ENCODE measurements at places on chromosomes 2 and 18. TPM values are rescaled to one million over a fixed set of nuclear protein-coding genes. Genes with fewer than 3 reads are reported as not detected.

The ABCG5 gene
- total RNA-seq = not detected

The ZNF396 gene
- 3.9 TPM for total RNA-seq

The CCDC85A gene
- 12.2 TPM for total RNA-seq

The ACKR3 gene
- 32.4 TPM for total RNA-seq

The CERKL gene
- total RNA-seq = not detected

The GKN2 gene
- not detected for total RNA-seq

The LDLRAD4 gene
- total RNA-seq = 26.8 TPM

The LYPD6B gene
- not detected for total RNA-seq

DNA sequence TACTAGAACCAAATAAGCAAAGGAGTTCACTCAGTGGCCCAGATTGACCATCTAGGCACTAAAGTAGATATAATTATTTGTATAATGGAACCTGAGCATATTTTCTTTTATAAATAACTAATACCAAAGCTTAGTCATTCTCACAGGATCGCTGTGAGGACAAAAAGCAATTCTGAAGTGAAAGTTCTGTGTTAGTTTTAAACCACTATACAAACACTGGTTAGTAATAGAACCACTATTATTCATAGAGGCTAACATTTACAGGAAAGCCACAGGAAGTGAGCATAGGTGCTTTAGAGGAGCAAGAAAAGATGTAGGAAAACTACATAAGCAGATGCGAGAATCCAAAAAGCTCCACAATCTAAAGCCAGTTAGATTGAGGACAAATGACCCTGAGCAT, 364.7 kb downstream of the XIRP2 start:
- DNase-seq = no peak
- H3K4me1 ChIP-seq = no peaks in the 10 kb centered on the region
- no peak overlapping the region for H3K27ac ChIP-seq
- H3K27me3 ChIP-seq = no peaks in the 10 kb centered on the region
- no peaks in the 10 kb centered on the region for H3K36me3 ChIP-seq
- H3K4me3 ChIP-seq = no peak overlapping the region

DNA sequence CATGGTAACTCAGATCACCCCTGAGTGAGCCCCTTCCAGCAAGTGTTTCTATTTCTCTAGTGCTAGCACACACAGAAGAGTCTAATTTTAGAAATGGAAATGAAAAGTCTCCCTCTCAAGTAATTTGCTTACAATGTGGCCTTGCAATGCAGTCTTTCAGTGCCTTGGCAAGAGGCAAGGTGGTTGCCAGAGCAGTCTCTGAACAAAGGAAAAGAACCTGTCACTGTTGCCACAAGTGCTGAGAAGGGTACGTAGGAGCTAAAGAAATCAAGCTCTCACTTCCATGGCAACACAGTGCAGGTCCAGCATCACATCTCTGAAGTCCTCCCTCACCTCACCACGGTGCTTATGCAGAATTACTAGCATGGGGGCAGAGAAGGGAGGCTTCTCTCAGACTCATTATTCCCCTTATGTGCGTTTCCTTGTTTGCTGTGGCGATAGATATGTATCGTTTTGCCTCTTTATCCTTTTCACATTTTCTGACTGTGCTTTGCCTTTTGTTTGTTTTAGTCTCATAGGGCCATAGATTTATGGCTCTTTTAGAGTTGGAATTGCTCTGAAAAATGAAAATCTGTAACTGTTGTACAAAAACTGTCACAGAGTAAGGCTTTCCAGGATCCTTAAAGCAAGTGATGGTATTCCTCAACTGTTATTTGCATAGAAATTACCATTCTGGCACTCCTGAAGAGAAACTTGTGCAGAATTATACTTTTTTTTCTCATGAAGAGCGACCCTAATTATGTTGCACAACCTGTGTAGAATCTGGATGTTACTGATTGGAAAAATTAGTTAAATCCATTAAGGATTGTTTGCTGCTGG, 164.8 kb downstream of the CCDC85A start:
- no peaks in the 10 kb centered on the region for H3K27me3 ChIP-seq
- no peak for DNase-seq
- H3K4me3 ChIP-seq = no peak overlapping the region
- H3K4me1 ChIP-seq = no peaks in the 10 kb centered on the region
- H3K36me3 ChIP-seq = no peaks in the 10 kb centered on the region

DNA sequence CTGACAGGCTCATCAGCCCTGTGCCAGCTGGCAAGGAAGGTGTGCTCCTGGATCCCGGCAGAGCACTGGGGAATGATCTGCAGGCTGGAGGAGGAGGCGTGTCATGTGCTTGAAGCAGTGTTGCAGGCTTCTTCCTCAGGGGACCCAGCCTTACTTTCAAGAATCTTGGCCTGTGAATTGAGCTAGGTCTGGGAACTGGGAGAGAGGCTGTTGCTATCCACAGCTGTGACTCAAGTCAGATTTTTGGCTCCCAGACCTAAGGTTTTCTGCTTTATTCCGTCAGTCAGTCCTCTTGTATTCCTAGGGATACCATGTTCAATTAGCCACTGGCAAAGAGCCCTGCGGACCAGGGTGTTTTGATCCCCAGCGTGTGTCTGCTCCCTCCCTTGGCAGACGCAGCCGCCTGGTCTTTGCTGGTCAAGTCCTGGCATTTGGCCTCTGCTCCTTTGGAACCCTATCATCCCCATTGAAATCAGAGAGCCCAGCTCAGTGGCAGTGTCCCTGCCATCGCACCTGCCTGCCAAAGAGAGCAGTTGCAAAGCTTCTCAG, 32.4 kb downstream of the ASB1 start:
- DNase-seq = peak; percentile 84
- H3K36me3 ChIP-seq = no peaks in the 10 kb centered on the region
- H3K4me1 ChIP-seq = no peaks in the 10 kb centered on the region
- no peaks in the 10 kb centered on the region for H3K27me3 ChIP-seq

GRCh38 chr2:162242586-162243280, 512 bp downstream of the FAP start:
- no peak for DNase-seq
- H3K27ac ChIP-seq = no peak overlapping the region
- H3K36me3 ChIP-seq = no peaks in the 10 kb centered on the region
- H3K4me3 ChIP-seq = peak overlapping the region; percentile 22

DNA sequence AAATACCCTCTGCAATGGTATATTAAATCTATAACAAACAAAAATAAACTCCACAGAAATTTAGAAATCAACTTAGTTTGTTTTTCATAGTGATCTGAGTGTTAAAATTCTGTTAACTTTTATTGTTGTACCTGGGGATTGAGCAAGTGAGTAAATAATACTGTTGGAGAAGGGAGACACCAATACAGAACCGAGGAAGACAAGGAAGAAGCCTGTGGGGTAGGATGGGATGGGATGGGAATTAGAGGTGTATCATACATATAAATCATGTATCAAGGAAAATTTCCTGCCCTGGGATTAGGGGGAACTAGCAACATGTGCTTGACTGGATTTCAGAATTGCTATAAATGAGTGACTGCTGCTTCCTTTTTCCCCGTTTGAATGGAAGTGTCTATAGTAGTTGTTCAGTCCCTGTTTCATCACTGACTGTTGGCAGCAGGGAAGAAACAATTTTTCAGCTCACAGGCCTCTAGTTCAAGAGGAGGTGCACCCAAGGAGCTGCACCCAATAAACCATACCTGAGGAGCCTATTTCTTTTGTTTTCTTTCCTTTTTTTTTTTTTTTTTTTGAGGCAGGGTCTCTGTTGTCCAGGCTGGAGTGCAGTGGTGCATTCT, 53.1 kb downstream of the SP110 start:
- H3K4me3 ChIP-seq = no peak overlapping the region
- H3K4me1 ChIP-seq = no peaks in the 10 kb centered on the region
- no peaks in the 10 kb centered on the region for H3K27me3 ChIP-seq
- DNase-seq = no peak

DNA sequence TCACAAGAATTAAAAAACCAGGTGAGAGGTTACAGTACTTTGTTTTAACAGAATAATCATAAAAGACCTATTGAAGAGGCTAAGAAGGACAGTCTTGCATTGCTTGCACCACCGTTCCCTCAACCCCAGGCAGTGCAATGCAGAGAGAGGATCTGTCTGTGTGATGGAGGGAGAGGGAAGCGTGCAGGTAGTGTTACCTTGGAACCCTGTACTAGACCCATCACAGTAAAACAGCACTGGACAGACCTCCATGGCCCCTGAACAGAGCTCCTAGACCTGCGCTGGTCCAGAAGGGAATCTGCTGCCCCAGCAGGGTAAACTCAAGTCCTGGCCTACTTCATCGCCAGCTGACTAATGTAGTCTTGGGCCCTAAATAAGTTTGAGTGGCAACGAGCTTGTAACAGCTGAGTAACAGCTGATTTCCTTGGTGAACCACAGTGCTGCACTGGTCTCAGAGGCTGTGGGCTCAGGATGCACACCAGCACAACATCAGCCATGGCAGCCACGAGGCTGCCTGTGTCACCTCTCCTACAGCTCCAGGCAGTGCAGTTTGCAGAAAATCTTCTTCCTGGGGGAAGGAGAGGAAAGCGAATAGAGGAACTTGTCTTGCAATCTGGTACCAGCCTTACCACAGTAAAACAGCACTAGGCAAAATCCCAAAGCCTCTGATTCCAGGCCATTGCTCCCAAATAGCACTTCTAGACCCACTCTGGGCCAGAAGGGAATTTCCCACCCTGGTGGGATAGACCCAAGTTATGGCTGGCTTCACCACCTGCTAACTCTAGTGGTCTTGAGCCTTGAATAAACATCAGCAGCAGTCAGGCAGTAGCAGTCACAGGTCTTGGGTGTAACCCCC, 417.2 kb downstream of the CDH7 start:
- no peaks in the 10 kb centered on the region for H3K36me3 ChIP-seq
- no peak for DNase-seq
- no peaks in the 10 kb centered on the region for H3K4me1 ChIP-seq
- H3K27me3 ChIP-seq = no peaks in the 10 kb centered on the region
- no peak overlapping the region for H3K27ac ChIP-seq

- H3K27me3 ChIP-seq = no peaks in the 10 kb centered on the region
- H3K4me3 ChIP-seq = no peak overlapping the region
- no peak for DNase-seq
- H3K36me3 ChIP-seq = peaks cover 31% of the 10 kb centered on the region
Observed at GRCh38 chr18:26473672-26474071, 74.7 kb downstream of the KCTD1 start.

GRCh38 chr2:121167411-121167810, 117.6 kb downstream of the TFCP2L1 start:
- H3K4me1 ChIP-seq = no peaks in the 10 kb centered on the region
- H3K36me3 ChIP-seq = no peaks in the 10 kb centered on the region
- no peak overlapping the region for H3K27ac ChIP-seq
- H3K4me3 ChIP-seq = no peak overlapping the region

- H3K4me1 ChIP-seq = peaks cover 9% of the 10 kb centered on the region
- H3K36me3 ChIP-seq = no peaks in the 10 kb centered on the region
- no peak overlapping the region for H3K4me3 ChIP-seq
Observed at GRCh38 chr2:169739351-169739750, 5.7 kb downstream of the KLHL23 start.

DNA sequence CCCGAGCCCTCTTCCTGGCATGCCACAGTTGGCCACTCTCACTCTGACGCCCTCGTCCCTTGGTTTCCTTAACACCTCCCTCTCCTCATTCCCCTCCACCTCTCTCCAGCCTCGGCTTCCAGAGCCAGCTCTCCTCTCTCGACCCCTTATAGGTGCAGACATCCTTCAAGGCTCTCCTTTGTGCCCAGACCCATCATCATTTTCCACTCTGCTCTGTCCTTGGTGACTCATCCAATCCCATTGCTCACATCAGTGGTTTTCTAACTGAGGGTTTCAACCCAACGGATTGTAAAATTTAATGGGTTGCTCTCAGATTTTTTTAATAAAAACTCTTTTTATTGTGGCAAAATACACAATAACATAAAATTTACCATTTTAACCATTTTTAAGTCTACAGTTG, 6.2 kb downstream of the ST8SIA5 start:
- no peak overlapping the region for H3K4me3 ChIP-seq
- DNase-seq = no peak
- peaks cover 19% of the 10 kb centered on the region for H3K27me3 ChIP-seq
- H3K27ac ChIP-seq = no peak overlapping the region
- no peaks in the 10 kb centered on the region for H3K4me1 ChIP-seq

GRCh38 chr2:9107168-9108025, 99.2 kb upstream of the ASAP2 start:
- H3K36me3 ChIP-seq = no peaks in the 10 kb centered on the region
- peaks cover 17% of the 10 kb centered on the region for H3K4me1 ChIP-seq
- H3K27me3 ChIP-seq = no peaks in the 10 kb centered on the region
- H3K4me3 ChIP-seq = no peak overlapping the region
- no peak overlapping the region for H3K27ac ChIP-seq

DNA sequence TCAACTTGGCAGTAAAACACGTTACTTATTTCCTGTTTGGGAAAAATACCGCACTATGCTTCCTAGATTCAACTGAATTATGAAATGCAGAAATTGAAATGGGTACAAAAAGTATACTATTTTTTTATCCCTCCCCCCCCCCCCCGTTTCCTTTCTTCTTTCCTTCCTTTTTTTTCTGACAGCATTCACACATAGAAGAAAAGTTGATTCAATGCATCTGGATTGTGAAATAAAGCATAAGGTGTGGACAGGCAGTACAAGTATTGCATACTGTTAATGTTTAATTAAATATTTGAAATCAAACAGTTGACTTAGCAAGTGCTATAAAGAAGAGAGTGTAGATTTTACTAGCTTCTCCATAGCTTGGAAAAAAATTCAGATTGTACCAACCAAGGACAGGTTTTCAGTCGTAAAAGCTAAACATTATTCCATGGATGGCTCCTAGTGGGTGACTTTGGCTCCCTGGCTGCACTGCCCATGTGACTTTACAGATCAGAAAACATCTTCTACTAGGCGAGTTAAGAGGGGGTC, 21.6 kb upstream of the AGFG1 start:
- H3K36me3 ChIP-seq = no peaks in the 10 kb centered on the region
- no peak for DNase-seq
- H3K27me3 ChIP-seq = no peaks in the 10 kb centered on the region
- H3K4me3 ChIP-seq = no peak overlapping the region

- no peaks in the 10 kb centered on the region for H3K36me3 ChIP-seq
- no peaks in the 10 kb centered on the region for H3K4me1 ChIP-seq
- no peak overlapping the region for H3K4me3 ChIP-seq
- no peak overlapping the region for H3K27ac ChIP-seq
- DNase-seq = no peak
Observed at GRCh38 chr2:621303-622099, 55.7 kb downstream of the TMEM18 start.

GRCh38 chr2:223477318-223477717, 124.8 kb downstream of the SCG2 start:
- no peak overlapping the region for H3K4me3 ChIP-seq
- DNase-seq = no peak
- H3K27ac ChIP-seq = no peak overlapping the region
- H3K4me1 ChIP-seq = no peaks in the 10 kb centered on the region
- no peaks in the 10 kb centered on the region for H3K27me3 ChIP-seq

- no peak overlapping the region for H3K4me3 ChIP-seq
- H3K36me3 ChIP-seq = no peaks in the 10 kb centered on the region
- H3K27me3 ChIP-seq = no peaks in the 10 kb centered on the region
Observed at GRCh38 chr2:128446874-128447537, 128.3 kb upstream of the HS6ST1 start.

GRCh38 chr2:220374282-220374681, 746.9 kb downstream of the SLC4A3 start:
- no peak overlapping the region for H3K4me3 ChIP-seq
- DNase-seq = no peak
- no peaks in the 10 kb centered on the region for H3K36me3 ChIP-seq
- H3K4me1 ChIP-seq = no peaks in the 10 kb centered on the region
- H3K27me3 ChIP-seq = no peaks in the 10 kb centered on the region

All from tibial nerve (tissue), 4 donors.